ENCODE measurements at places on chromosomes 1 and 21. TPM values are rescaled to one million over a fixed set of nuclear protein-coding genes. Genes with fewer than 3 reads are reported as not detected.

DNA sequence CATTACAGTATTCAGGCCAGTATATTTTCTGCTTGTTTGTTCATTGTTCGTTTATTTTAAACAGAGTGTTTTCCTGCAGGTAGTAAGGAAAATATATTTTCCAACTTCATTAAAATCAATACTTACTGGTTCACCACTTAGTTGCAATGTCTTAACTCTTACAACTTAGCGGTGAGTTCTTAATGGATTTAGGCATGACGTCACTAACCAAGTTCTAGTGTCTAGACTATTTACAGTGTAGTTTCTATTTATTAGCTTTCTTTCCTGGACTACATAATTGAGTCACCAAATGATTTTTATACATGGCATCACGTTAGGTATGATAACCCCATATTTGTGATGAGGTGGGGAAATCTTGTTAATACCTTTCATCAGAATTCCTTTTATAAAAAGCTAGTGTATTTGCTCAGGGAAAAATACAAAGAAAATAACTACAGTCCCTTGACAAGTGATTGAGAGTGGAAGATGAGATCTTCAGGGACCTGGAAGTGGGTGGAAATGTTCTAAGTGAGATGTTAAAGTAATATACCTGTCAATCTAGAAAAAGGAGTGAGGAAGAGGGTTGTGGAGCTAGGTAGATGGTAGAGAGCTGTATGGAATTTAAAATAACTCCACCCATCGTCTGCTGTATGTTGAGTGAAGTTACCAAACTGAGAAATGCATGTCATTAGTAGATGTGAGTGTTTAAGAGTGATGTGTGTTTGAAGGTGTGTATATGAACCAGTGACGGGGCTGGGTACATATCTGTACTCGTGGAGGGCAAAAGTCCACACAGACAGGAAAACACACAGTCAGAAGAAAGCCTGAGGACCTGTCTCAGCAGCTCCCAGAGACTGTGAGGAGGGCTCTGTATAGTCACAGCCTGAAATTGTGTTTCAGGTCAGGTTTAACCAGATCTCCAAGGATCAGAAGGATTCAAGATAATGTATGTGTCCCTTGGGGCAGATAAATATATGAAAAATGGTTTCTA, 197.6 kb upstream of the ADAMTS5 start:
- no peaks in the 10 kb centered on the region for H3K27me3 ChIP-seq
- no peak overlapping the region for H3K27ac ChIP-seq
- H3K4me1 ChIP-seq = no peaks in the 10 kb centered on the region
- no peak for DNase-seq
- no peak overlapping the region for H3K4me3 ChIP-seq

DNA sequence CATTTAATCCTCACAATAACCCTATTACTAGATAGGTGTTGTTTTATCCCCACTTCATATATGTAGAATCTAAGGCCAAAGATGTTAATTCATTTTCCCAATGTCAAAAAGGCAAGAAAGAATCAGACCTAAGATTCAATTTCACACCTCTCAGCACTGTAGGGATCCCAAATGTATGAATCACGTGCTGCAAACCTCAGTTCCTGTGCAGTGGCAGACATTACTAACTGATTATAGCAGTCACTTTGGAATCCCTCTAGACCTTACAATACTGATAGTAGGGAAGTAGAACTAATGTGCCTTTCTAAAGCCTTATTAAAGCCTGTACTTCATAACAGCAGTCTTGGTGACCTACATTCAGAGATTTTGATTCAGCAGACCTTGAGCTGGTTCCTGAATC, 2.3 kb downstream of the C1orf87 start:
- peaks cover 5% of the 10 kb centered on the region for H3K4me1 ChIP-seq
- H3K4me3 ChIP-seq = no peak overlapping the region
- no peak overlapping the region for H3K27ac ChIP-seq
- no peak for DNase-seq

GPR3 gene
- polyA plus RNA-seq = 6.0 TPM

EXTL2 gene
- polyA plus RNA-seq = 32.5 TPM

- no peaks in the 10 kb centered on the region for H3K36me3 ChIP-seq
- no peaks in the 10 kb centered on the region for H3K27me3 ChIP-seq
- H3K27ac ChIP-seq = peak overlapping the region; percentile 53
Observed at GRCh38 chr1:162916407-162916806, 55.4 kb upstream of the CCDC190 start.

- H3K4me1 ChIP-seq = no peaks in the 10 kb centered on the region
- DNase-seq = no peak
- no peaks in the 10 kb centered on the region for H3K36me3 ChIP-seq
Observed at GRCh38 chr1:63563745-63564144, 29.5 kb upstream of the PGM1 start.

IL19 gene
- polyA plus RNA-seq = not detected

NBPF19 gene
- polyA plus RNA-seq = 5.5 TPM

OR2T29 gene
- not detected for polyA plus RNA-seq

GRCh38 chr1:200834383-200834782, 38.4 kb upstream of the GPR25 start:
- no peak overlapping the region for H3K27ac ChIP-seq
- no peak overlapping the region for H3K4me3 ChIP-seq
- H3K27me3 ChIP-seq = no peaks in the 10 kb centered on the region
- DNase-seq = no peak
- 0 out of 2 replicates have a peak, but pooled peaks cover 10% of the 10 kb centered on the region for H3K4me1 ChIP-seq

DNA sequence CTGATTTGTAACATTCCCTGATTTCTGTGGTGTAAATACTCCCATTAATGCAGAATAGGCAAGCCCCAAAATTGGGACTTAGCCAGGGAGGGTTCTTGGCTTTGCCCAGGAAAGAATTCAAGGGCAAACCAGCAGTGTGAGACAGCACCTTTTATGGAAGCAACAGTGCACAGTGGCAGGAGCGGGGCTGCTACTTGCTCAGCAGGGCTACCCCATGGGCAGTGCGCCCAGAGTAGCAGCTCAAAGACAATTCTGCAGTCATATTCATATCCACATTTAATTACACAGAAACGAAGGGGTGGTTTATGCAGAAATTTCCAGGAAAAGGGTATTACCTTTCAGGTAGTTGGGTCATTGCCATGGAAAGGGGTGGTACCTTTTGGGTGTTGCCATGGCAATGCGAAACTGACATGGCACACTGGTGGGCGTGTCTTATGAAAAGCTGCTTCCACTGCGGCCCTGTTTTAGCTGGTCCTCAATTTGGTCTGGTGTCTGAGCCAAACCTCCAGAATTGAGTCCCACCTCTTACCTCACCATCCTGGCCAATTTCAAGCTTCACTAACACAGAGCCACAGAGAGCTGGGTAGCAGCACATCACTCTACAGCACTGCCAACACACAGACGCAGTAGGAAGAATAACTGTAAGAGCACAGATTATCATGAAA, 35.9 kb downstream of the FHAD1 start:
- H3K27me3 ChIP-seq = no peaks in the 10 kb centered on the region
- DNase-seq = no peak
- H3K36me3 ChIP-seq = no peaks in the 10 kb centered on the region
- peak overlapping the region; percentile 50 for H3K27ac ChIP-seq

DNASE2B gene
- 0.03 TPM for polyA plus RNA-seq

DNA sequence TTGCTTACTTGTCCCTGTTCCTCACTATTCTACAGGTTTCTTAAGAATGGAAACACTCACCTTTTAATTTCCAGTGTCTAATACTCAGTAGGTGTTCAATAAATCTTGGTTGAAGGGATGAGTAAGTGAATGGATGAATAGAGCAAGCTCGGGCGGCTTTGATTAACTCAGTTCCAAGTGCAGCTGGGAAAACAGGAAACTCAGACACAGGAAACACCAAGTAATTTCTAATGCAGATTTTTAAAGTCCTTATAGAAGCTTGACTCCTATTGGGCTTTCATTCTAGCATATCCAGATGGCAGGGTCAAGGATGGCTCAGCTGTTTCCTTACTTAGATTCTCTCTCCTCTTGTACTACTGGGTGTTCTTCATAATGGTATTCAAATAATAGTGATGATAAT, 14.0 kb downstream of the CAMK1G start:
- no peak overlapping the region for H3K27ac ChIP-seq
- no peak overlapping the region for H3K4me3 ChIP-seq
- peaks cover 33% of the 10 kb centered on the region for H3K4me1 ChIP-seq
- DNase-seq = no peak
- H3K27me3 ChIP-seq = no peaks in the 10 kb centered on the region

CD101 gene
- polyA plus RNA-seq = 0.08 TPM

- H3K4me1 ChIP-seq = no peaks in the 10 kb centered on the region
- no peak for DNase-seq
- H3K4me3 ChIP-seq = no peak overlapping the region
- no peak overlapping the region for H3K27ac ChIP-seq
- H3K36me3 ChIP-seq = no peaks in the 10 kb centered on the region
Observed at GRCh38 chr1:236371083-236371482, 23.0 kb upstream of the EDARADD start.

DNA sequence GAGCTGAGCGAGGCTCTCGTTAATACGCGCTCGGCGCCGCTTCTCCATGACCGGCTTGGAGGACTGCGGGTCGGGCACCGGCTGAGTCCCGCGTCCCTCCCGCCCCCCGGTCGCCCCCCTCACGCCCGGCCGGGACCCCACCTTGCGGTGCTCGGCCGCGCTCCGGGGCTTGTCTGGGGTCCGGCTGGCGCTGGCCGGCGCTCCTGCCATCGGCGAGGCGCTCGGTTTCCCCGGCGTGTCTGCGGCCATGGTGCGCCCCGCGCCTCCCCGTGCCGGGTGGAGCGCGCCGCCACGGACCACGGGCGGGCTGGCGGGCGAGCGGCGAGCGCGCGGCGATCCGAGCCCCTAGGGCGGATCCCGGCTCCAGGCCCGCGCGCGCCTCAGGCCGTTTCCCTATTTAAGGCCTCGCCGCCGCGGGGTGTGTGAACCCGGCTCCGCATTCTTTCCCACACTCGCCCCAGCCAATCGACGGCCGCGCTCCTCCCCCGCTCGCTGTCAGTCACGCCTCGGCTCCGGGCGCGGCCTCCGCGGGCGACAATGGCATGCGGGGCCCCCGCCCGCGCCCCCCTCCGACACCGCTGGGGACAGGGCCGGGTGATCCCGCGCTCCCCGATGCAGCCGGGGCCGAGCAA, at the start of gene HES4:
Gene HES4 (minus strand): TSS at position 373 of the 632 bp plus-strand sequence. CDS start 124 bp downstream, at position 249.
- DNase-seq = peak; percentile 73
- peak within 1 kb of the TSS; percentile 33 for H3K4me3 ChIP-seq
- no peaks in the 10 kb centered on the region for H3K36me3 ChIP-seq

GRCh38 chr21:35046880-35047229, 2.2 kb downstream of the RUNX1 start:
- peak overlapping the region; percentile 43 for H3K4me3 ChIP-seq
- peak overlapping the region; percentile 76 for H3K27ac ChIP-seq
- no peaks in the 10 kb centered on the region for H3K27me3 ChIP-seq

- no peaks in the 10 kb centered on the region for H3K4me1 ChIP-seq
- H3K36me3 ChIP-seq = no peaks in the 10 kb centered on the region
- no peak overlapping the region for H3K27ac ChIP-seq
- H3K27me3 ChIP-seq = no peaks in the 10 kb centered on the region
Observed at GRCh38 chr1:88060112-88060673, 623.9 kb upstream of the PKN2 start.

GRCh38 chr1:172460177-172460576, 16.3 kb upstream of the PIGC start:
- no peaks in the 10 kb centered on the region for H3K36me3 ChIP-seq
- no peak overlapping the region for H3K4me3 ChIP-seq
- no peak overlapping the region for H3K27ac ChIP-seq
- H3K27me3 ChIP-seq = no peaks in the 10 kb centered on the region
- H3K4me1 ChIP-seq = no peaks in the 10 kb centered on the region

GRCh38 chr1:178091986-178092745, 1.7 kb upstream of the RASAL2 start:
- no peaks in the 10 kb centered on the region for H3K36me3 ChIP-seq
- H3K27ac ChIP-seq = peak overlapping the region; percentile 88
- H3K27me3 ChIP-seq = no peaks in the 10 kb centered on the region
- peaks cover 2% of the 10 kb centered on the region for H3K4me1 ChIP-seq
- no peak for DNase-seq

DNA sequence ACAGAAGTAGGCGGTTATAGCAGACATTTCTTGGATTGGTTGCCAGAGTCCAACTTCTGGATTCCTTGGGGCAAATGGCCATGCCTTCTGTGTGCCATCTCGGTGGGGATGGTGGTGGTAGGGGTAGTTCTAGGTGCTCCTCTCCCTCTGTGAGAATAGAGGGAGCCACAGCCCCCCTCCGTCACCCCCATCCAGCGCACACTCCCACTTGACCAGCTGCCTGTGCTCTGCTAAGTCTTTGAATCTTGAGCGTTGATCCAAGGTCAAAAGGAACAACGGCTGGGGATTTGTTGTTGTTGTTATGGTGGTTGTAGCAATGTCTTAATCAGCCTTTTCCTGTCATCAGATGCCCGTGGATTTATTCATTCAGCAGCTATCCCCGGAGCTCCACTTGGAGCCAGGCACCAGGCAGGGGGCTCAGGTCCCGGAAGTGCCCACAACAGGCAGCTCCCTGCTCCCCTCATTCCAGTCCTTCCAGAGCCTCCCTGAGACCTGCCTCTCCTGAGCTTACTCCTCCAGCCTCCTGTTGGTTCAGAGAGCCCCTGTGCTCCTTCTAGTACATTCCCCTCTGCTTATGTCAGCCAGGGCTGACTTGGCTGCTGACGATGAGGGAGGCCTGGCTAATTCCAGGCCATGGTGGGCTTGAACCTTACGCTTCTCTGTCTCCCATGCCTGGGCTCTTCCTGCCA, 146.6 kb upstream of the WNT4 start:
- H3K27me3 ChIP-seq = peaks cover 16% of the 10 kb centered on the region
- H3K27ac ChIP-seq = no peak overlapping the region
- no peaks in the 10 kb centered on the region for H3K4me1 ChIP-seq
- peak; percentile 12 for DNase-seq

SFPQ gene
- 85.6 TPM for polyA plus RNA-seq

- peaks cover 4% of the 10 kb centered on the region for H3K36me3 ChIP-seq
- H3K4me1 ChIP-seq = no peaks in the 10 kb centered on the region
- no peaks in the 10 kb centered on the region for H3K27me3 ChIP-seq
- no peak overlapping the region for H3K27ac ChIP-seq
- H3K4me3 ChIP-seq = peak overlapping the region; percentile 21
Observed at GRCh38 chr1:58515794-58516401, 30.6 kb downstream of the OMA1 start.

TENT5C gene
- polyA plus RNA-seq = 1.2 TPM

GRCh38 chr1:14117700-14118099, 417.7 kb downstream of the PRDM2 start:
- H3K4me1 ChIP-seq = no peaks in the 10 kb centered on the region
- DNase-seq = no peak
- H3K4me3 ChIP-seq = no peak overlapping the region
- H3K27ac ChIP-seq = no peak overlapping the region
- no peaks in the 10 kb centered on the region for H3K36me3 ChIP-seq

DNA sequence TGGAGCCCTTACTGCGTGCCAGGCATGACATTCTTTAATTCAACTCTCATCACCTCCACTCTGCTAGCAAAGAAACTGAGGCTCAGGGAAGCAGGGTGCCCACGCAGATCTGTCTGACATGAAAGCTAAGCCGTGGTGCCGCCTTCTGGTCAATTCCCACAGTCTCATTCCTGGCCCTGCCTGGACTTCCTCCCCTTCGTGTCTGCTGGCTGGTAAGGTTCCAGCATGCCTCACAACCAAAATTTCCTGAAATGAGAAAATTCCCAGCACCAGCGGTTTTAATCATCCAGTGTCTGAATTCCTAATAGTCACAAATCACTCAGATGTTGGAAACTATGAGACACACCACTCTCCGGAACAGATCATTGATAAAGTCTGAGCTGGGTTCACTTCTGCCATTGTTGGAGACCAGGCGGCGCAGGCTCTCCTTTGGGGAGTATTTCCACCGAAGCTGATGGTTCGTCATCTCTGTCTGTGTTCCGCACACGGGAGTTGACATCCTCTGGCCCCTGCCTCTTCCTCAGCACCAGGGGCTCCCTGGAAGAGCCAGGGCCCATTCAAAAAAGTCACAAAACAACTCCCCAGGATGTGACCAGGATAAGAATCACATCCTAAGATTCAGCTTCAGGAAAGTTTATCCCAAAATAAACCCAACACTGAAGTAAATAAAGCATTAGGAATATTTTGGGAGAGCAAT, 167.7 kb downstream of the PLPP3 start:
- no peak for DNase-seq
- H3K4me1 ChIP-seq = no peaks in the 10 kb centered on the region
- no peaks in the 10 kb centered on the region for H3K36me3 ChIP-seq
- no peak overlapping the region for H3K4me3 ChIP-seq
- H3K27me3 ChIP-seq = no peaks in the 10 kb centered on the region
- H3K27ac ChIP-seq = no peak overlapping the region

Data from SK-N-SH (cell line).